ENCODE measurements at places on chromosomes 13 and 19.
A peak's percentile ranks its signal among the peaks of the same experiment; 100 is the strongest.

- peak; percentile 48 for DNase-seq
Observed at GRCh38 chr19:53903055-53903680, 5.9 kb upstream of the CACNG7 start.

DNA sequence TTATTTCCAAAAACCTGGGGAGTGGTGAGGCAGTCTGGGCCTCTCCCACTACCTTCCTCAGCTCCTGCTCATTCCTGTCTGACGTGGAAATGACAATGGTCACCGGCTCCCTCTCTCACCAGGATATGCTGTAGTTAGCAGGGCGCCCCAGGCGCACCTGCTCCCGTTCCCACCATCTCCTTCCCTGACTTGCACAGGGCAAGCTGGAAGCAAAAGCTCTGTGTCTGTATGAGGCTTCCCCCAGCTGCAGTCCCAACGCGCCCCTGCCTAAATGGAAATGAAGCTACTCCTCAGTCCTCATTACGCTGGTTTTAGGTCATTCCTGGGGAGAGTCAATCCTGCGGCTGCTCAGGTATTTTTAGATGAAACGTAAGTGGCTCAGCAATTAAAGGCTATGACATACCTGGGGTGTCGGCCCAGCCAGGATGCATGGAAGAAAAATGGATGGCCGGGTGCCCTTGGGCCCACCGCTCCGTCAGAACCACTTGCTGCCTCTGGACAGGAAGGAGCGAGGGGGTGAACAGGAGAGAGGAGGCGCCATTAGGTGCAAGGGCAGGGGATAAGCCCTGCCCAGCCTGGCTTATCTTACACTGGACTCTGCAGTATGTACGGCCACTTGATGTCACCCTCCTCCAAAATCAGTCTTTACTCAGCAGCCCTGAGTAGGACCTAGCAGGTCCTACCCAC is 32.4 kb downstream of the DHRS12 start:
- no peak for DNase-seq

DNA sequence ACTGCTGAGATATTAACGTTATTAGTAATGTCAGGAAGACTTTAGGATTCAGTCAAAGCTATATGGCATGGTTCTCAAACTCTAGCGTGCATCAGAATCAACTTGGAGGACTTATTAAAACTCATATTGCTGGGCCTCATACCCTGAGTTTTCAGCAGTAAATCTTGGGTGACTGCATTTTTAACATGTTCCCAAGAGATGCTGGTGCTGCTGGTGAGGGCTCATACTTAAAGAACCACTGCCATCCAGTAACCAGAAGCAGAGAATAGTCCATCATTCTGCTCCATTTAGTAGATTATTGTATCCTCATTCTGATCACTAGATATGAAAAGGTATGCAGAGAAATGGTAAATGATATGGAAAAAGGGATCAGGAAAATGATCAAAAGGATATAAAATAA is 7.9 kb downstream of the GPR12 start:
- no peak for DNase-seq

- DNase-seq: peak; percentile 24
Observed at GRCh38 chr19:48329167-48329891, 4.0 kb downstream of the EMP3 start.

GRCh38 chr19:2040647-2041432 is 10.2 kb downstream of the MKNK2 start:
- no peak for DNase-seq

Data from CD8-positive, alpha-beta memory T cell (primary cell).